HCEC 1CT (cell line): ENCODE measurements at places on chromosomes 2 and 18.

- DNase-seq, result peak; percentile 38
These were observed 188.2 kb downstream of the BCL2 start for GRCh38 chr18:63131106-63131958.

- no peak for DNase-seq
These were observed 36.3 kb downstream of the LNPK start for GRCh38 chr2:175965773-175966172.

DNA sequence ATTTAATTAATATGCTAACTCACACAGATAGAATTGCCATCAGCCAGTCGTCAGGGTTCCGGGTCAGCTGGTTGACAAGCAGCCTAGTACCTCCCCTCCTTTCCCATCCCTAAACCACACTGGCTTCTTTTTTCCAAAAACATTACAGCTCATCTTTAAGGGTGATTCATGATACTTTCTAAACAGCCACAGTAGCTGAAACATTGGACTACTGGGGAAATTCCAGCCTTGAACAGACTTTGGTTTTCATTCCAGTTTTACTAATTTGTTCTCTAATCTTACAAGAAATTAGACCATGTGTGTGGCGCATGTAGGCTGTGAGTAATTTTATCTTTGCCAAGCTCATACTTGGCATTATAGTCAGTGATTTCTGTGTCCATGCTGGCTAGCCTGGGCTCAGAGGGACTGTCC, 110.8 kb downstream of the FMNL2 start:
- DNase-seq, result peak; percentile 94

GRCh38 chr2:220756653-220757052, 815.5 kb downstream of the EPHA4 start:
- no peak for DNase-seq

- DNase-seq, result no peak
These were observed 12.8 kb upstream of the TWSG1 start for GRCh38 chr18:9321736-9322135.

GRCh38 chr2:18055290-18055689, 176.8 kb downstream of the KCNS3 start:
- no peak for DNase-seq
